ENCODE measurements at places on chromosomes 3 and 15.

DNA sequence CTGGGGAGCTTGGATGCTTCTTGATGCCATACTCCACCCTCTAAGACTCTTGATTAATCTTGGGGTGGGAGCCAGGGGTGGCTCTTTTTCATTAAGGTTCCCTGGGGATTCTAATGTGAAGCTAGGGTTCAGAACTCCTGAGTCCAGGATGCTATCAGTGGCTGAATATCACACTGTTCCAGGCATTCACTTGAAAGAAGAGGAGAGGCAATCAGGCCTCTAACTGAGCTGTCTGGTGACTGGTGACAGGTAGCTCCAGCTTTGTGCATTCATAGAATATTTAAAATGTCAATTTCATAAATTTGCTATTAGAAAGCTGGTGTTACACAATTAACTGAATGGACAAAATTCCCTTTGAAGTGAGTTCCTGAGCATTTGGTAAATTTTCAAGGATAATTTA lies 139.0 kb downstream of the CHDH start:
- DNase-seq = no peak

- peak; percentile 60 for DNase-seq
Measured at GRCh38 chr15:32893421-32893820, 175.6 kb downstream of the GREM1 start.

- peak; percentile 74 for DNase-seq
Measured at GRCh38 chr15:91867581-91868026, 14.1 kb downstream of the SLCO3A1 start.

GRCh38 chr15:42365921-42366550 lies 6.7 kb downstream of the CAPN3 start:
- no peak for DNase-seq

- DNase-seq = peak; percentile 62
Measured at GRCh38 chr15:55526559-55527036, 18.6 kb upstream of the DNAAF4 start.

- DNase-seq = no peak
Measured at GRCh38 chr3:105824129-105824528, 44.7 kb downstream of the CBLB start.

GRCh38 chr15:87736891-87737389 lies 519.6 kb downstream of the NTRK3 start:
- DNase-seq = no peak

GRCh38 chr3:116037954-116038911 lies 407.1 kb downstream of the LSAMP start:
- no peak for DNase-seq

- no peak for DNase-seq
Measured at GRCh38 chr15:47352217-47352616, 365.1 kb upstream of the SEMA6D start.

GRCh38 chr3:170772175-170772574 lies 97.8 kb downstream of the RPL22L1 start:
- no peak for DNase-seq

DNA sequence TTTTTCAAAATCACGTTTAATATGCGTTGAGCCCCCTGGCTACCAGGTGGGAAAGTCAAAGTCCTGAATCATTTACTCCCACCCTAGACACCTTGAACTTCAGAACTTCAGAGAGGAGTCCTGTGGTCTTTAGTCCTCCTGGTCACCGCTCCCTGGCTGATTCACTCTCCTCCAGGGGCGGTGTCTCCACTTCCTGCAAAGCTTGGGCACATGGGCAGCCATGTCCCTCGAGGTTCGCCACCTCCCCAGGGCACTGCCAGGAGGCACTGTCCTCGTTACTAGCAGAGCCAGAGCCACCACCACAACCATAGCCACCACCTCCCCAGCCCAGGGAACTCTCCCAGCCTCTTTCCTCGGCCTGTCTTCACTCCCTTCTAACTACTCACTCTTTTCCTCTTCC lies 31.0 kb downstream of the LOXL1 start:
- no peak for DNase-seq

DNA sequence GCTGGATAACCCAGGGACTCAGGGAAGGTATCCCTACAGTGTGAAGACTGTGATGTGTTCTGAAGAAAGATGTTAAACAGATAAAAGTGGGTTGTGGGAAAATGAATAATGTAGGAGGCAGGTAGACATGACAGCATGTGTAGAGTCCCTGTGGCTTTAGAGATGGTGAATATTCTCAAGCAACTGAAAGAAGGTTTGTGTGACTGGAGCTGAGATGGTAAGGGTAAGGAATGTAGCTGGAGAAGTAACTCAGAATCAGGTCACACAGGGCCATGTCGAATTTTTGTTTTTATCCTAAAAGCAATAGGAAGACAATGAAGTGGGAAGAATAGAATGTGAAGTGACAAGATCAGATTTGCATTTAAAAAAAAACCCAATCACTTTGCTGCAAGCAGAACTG lies 53.7 kb upstream of the TRPC1 start:
- no peak for DNase-seq

- DNase-seq = no peak
Measured at GRCh38 chr15:59522988-59523461, 85.0 kb downstream of the FAM81A start.

DNA sequence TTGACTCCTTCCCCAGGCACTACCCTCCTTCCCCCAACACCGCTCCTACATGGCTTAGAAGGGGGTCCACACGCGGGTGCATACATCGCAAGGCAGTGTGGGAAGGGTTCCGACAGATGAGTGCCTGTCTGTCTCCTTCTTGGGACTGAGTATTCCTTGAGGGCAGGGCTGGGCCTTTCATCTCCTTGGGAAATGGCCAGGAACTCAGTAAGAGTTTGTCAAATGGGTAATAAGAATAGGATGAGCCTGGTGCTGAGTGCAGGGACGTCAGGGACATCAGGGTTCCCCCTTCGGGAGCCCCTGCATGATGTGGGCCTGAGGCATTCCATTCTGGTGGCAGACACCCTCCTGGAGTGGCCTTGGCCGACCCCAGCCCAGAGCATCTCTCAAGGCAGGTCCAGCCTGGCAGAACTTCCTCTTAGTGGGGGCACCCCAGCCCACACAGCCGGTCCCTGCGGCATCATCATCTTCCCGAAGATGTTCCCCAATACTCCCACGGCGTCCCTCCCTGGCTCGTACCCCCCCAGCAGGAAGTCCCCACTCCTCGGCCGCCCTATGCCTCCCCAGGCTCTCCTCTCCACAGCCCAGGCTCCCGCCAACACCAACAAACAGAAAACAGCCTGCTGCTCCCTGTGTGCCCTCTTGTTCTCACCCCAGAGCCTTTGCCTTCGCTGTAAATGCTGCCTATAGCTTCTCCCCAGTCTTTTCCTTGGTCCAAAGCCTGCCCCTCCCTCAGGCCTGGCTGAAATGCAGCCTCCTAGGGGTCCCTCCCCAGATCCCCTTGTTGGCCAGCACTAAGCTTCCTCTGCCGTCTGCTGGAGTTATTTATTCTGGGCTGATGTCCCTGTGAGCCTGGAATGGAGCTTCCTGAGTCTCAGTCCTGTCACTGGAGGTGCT lies 67.5 kb upstream of the LCTL start:
- no peak for DNase-seq

- no peak for DNase-seq
Measured at GRCh38 chr3:146650691-146651442, 45.7 kb upstream of the PLSCR5 start.

DNA sequence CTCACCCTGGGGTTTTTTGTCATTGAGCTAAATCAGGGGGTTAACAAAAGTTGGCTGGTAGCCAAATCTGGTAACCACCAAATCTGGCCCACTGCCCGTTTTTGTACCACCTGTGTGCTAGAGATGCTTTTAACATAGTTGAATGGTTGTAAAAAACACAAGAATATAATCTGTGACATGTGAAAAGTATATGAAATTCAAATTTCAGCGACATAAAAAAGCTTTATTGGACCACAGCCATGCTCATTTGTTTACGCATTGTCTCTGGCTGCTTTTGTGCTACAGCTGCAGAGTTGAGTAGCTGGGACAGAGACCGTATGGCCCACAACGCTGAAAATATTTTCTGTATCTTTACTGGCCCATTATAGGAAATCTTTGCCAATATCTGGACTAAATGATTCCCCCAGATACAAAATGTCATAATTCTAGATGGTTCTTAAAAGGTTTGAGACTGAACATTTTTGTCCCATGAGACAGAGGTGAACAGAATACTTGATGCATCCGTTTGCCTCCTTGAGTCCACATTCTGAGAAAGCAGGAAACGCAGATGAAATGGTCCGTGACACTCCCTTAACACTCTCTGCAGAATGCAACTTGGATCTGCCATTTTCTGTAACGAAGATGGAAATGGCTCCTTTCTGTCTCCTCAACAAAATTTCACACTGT lies 120.9 kb upstream of the PDZRN3 start:
- no peak for DNase-seq

GRCh38 chr3:33749546-33750210 lies 31.6 kb upstream of the CLASP2 start:
- DNase-seq = no peak

DNA sequence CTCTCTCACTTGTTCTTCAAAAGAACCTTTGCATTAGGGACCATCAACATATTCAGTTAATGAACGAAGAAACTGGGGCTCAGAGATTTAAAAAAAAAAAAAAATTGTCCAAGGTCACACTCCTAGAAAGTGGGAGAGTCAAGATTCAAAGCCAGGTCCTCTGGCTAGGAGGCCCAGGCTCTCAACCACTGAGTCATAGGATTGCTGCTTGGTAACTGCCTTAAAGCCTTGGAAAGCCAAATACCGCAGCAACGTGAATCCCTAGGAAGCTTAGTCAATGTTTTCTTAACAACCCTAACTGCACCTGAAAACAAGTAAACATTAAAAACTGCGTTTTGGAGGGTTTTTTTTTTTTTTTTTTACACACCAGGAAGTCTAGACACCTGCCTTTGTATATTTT lies 156.8 kb downstream of the WNT5A start:
- peak; percentile 92 for DNase-seq

GRCh38 chr3:59116233-59116537 lies 66.4 kb upstream of the CFAP20DC start:
- no peak for DNase-seq

DNA sequence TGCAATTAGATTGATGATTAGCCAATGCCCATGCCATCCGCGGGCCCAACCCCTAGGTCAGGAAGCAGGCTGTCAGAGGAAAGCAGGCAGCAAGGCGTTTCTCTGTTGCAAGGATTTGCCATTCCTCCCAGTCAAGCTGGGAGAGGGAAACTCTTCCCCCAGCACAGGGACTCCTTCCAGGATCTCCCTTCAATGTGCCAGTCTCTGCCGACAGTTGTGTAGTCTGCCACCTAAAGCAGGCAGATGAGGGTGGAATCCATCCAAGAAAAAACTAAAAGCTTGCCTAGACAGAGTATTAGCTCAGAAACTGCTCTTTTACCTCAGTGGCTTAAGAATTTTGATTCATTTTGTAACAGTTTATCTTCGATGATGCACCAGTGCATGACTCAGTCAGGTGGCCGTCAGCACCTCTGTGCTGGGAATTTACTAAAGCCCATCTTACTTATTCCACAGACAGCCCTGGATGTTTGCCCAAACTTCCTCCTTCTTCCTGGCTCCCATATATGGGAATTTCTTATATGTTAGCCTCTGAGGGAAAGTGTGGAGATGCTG lies 501.5 kb upstream of the THBS1 start:
- DNase-seq = peak; percentile 6

DNA sequence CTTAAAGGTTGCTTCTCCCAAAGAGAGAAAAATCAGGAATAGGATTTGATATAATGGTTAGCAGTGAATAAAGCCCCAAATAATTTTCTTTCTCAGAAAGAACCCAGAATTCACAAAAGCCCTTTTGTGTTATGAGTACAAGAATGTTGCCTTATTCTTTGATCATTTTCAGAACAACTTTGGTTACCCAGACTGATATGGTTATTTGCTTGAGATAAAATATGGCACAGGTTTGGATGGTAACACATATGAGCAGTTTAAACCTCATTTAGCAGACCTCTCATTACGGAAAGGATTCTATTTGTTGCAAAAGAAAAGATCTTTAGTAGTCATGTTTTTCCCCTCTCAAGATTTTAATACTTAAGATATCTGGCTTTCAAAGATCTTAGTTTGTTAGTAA lies 104.8 kb upstream of the MEX3B start:
- no peak for DNase-seq

- no peak for DNase-seq
Measured at GRCh38 chr3:161265916-161266571, 44.9 kb downstream of the NMD3 start.

- DNase-seq = peak; percentile 79
Measured at GRCh38 chr15:82543160-82543559, 2.9 kb upstream of the RPS17 start.

- no peak for DNase-seq
Measured at GRCh38 chr3:14118400-14119381, 6.0 kb downstream of the CHCHD4 start.

DNA sequence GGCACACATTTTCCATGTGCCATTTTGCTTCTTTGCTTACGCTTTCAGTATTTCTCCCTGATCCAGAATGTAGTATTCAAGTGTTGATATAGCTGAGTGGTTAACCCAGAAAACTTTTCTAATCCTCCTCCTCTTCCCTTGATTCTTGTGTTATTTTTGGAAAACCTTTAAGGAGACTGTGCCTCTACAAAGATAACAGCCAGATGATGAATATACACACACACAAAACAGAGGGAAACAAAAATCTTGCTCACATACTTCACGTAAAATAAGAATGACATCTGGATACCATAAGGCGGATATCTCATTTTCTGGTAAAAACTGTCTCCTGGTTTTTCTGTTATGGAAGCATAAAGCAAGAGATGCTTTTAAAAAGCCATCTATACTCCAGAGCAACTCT lies 295.8 kb upstream of the THBS1 start:
- no peak for DNase-seq

DNA sequence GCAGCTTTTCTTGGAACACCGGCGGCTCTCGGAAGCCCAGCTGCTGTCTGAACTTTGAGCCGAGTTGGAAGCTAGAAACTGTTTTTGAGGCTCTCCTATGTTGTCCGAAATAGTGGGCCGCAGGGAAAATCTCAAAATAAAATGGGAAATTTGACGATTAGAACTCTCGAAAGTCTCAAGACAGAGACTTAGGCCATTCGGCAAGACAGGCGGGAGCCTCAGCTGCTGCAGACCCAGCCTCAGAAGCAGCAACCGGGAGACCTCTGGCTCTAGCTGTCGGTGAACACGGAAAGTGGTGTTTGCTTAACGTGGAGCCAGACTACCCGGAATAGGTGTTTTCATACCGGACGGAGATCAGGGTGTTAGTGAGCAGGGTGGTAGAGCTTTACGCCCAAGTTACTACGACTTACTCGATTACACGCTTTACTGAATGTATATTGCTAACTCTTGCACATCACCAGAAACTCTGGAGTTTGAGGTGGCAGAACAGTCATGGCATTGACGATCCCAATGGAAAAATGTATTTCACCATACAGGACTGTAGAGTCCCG lies 357 bp upstream of the MAN2C1 start:
- no peak for DNase-seq

- DNase-seq = no peak
Measured at GRCh38 chr3:176097027-176097426, 1100.3 kb downstream of the TBL1XR1 start.

DNA sequence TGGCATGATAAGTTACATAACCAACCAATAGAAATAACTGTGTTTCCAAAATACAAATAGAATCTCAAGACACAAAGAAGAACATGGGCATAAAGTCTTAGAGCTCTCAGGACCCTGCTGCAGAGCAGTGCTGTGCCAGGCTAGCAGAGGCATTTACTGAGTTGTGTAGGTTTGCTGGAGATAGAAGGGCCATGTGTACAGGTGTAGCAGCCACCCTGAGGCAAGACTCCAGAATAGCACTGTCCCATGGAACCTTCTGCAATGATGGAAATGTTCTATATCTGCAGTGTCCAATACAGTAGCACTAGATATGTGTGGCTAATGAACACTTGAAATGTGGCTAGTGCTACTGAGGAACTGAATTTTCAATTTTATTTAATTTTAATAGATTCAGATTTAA lies 267.0 kb upstream of the UMPS start:
- DNase-seq = no peak

Data from AG08395 (cell line).